ENCODE measurements at places on chromosomes 4 and X.

DNA sequence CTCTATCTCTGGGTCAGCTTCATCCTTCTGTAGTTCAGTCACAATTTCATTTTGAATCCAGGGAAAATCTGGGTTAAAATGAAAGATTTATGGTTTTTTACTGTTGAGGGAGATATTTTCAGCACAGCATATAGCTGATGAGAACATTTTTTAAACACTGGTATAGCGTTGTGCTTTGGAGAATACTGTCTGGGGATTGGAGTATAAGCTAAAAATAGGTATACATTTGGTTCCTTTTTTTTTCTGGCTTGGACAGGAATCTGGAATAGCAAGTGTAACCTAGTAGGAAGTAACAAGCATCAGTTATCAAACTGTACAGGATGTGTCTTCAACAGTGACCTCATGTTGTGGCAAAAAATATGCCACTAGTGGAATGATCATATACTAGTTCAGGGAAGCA lies 149.1 kb downstream of the GRXCR1 start:
- no peak overlapping the region for H3K4me3 ChIP-seq
- H3K27ac ChIP-seq = no peak overlapping the region
- no peaks in the 10 kb centered on the region for H3K36me3 ChIP-seq
- no peaks in the 10 kb centered on the region for H3K4me1 ChIP-seq
- H3K27me3 ChIP-seq = no peaks in the 10 kb centered on the region

DNA sequence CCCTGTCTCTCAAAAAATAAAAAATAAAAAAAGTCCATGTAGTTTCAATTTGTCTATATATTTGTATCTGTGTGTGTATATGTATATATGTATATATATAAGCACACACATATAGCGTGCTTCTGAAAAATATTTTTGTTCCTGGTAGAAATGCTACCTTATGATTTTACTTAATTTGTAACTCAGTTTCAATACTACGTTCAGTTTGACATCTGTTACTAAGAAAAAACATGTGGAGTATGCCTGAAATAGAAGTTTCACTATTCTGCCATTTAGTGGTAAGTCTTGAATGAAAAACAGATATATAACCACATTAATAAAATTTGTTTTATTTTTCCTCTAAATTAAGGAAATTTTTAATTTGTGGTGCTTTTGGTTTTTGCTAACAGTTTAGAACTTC lies 14.2 kb downstream of the FSTL5 start:
- H3K27me3 ChIP-seq = no peaks in the 10 kb centered on the region
- no peak overlapping the region for H3K4me3 ChIP-seq

- no peaks in the 10 kb centered on the region for H3K27me3 ChIP-seq
- H3K36me3 ChIP-seq = no peaks in the 10 kb centered on the region
- no peak for DNase-seq
- H3K4me1 ChIP-seq = no peaks in the 10 kb centered on the region
These were observed 24.1 kb downstream of the ETDA start for GRCh38 chrX:135275973-135276372.

- no peak overlapping the region for H3K4me3 ChIP-seq
- no peak for DNase-seq
- H3K4me1 ChIP-seq = no peaks in the 10 kb centered on the region
- H3K27ac ChIP-seq = no peak overlapping the region
- no peaks in the 10 kb centered on the region for H3K36me3 ChIP-seq
These were observed 27.4 kb downstream of the GBA3 start for GRCh38 chr4:22720091-22720490.

- H3K27me3 ChIP-seq = no peaks in the 10 kb centered on the region
- H3K27ac ChIP-seq = no peak overlapping the region
- H3K4me1 ChIP-seq = peaks cover 4% of the 10 kb centered on the region
- no peak for DNase-seq
- no peak overlapping the region for H3K4me3 ChIP-seq
- H3K36me3 ChIP-seq = no peaks in the 10 kb centered on the region
These were observed 230.7 kb downstream of the NR3C2 start for GRCh38 chr4:148211533-148211932.

GRCh38 chr4:138310498-138310897 lies 68.3 kb upstream of the SLC7A11 start:
- no peaks in the 10 kb centered on the region for H3K27me3 ChIP-seq
- no peak overlapping the region for H3K27ac ChIP-seq
- DNase-seq = no peak
- H3K4me1 ChIP-seq = no peaks in the 10 kb centered on the region
- no peak overlapping the region for H3K4me3 ChIP-seq

GRCh38 chr4:127856813-127857447 lies 23.8 kb upstream of the PLK4 start:
- no peak overlapping the region for H3K4me3 ChIP-seq
- H3K27ac ChIP-seq = no peak overlapping the region
- DNase-seq = no peak
- H3K4me1 ChIP-seq = no peaks in the 10 kb centered on the region
- H3K27me3 ChIP-seq = no peaks in the 10 kb centered on the region
- H3K36me3 ChIP-seq = no peaks in the 10 kb centered on the region

DNA sequence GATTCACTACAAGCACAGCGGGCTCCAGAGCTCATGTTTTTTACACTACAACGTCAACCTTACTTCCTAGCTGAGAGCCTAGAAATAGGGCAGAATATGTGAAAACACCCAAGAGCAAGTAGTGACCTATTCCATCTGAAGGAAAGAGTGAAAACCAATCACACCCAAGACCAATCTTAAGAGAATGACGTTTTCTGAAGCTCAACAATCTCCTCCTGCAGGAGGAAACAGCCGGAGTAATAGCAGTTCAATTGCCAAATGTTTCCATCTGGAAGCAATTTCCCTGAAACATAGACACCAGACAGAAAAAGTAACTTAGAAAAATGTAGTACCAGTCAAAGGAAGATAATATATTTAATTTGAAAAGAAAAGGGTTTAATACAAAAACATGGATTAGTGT lies 142.4 kb downstream of the ANXA5 start:
- no peak overlapping the region for H3K27ac ChIP-seq
- DNase-seq = no peak
- no peaks in the 10 kb centered on the region for H3K36me3 ChIP-seq
- no peak overlapping the region for H3K4me3 ChIP-seq
- H3K27me3 ChIP-seq = peaks cover 6% of the 10 kb centered on the region
- no peaks in the 10 kb centered on the region for H3K4me1 ChIP-seq

- no peaks in the 10 kb centered on the region for H3K27me3 ChIP-seq
- peak overlapping the region; percentile 15 for H3K27ac ChIP-seq
- DNase-seq = peak; percentile 16
These were observed 38.8 kb downstream of the SEPTIN6 start for GRCh38 chrX:119654112-119654531.

- no peaks in the 10 kb centered on the region for H3K27me3 ChIP-seq
- H3K4me3 ChIP-seq = no peak overlapping the region
- no peaks in the 10 kb centered on the region for H3K4me1 ChIP-seq
These were observed 64.8 kb upstream of the CXXC4 start for GRCh38 chr4:104559502-104559901.

GRCh38 chrX:138946926-138947325 lies 235.4 kb upstream of the FGF13 start:
- no peaks in the 10 kb centered on the region for H3K4me1 ChIP-seq
- no peaks in the 10 kb centered on the region for H3K27me3 ChIP-seq

GRCh38 chr4:107631560-107631959 lies 88.5 kb downstream of the PAPSS1 start:
- H3K36me3 ChIP-seq = peaks cover 6% of the 10 kb centered on the region
- no peaks in the 10 kb centered on the region for H3K27me3 ChIP-seq
- H3K4me1 ChIP-seq = no peaks in the 10 kb centered on the region
- H3K4me3 ChIP-seq = no peak overlapping the region

GRCh38 chrX:50161127-50161526 lies 39.7 kb downstream of the AKAP4 start:
- no peak for DNase-seq
- no peaks in the 10 kb centered on the region for H3K4me1 ChIP-seq
- no peak overlapping the region for H3K27ac ChIP-seq

DNA sequence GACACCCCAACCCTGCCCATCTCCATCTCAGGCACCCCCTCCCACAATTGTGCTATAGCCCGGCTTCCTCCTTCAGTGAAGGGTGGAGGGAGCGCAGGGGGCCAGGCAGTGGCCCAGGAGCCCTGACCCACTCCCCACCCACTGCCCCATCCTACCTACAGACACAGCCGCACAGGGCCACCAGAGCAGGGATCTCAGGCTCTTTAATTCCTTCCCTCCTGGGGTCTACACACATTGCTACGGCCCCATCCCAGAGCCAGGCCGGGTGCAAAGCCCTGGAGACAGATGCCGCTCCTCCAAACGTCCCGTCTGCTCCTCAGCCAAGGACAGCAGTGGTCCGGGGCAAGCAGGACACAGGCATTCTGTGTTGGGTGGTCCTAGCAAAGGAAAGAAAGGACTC lies 12.8 kb upstream of the DUSP9 start:
- no peak for DNase-seq
- no peak overlapping the region for H3K27ac ChIP-seq
- H3K4me3 ChIP-seq = no peak overlapping the region
- no peaks in the 10 kb centered on the region for H3K4me1 ChIP-seq
- H3K36me3 ChIP-seq = no peaks in the 10 kb centered on the region
- no peaks in the 10 kb centered on the region for H3K27me3 ChIP-seq

DNA sequence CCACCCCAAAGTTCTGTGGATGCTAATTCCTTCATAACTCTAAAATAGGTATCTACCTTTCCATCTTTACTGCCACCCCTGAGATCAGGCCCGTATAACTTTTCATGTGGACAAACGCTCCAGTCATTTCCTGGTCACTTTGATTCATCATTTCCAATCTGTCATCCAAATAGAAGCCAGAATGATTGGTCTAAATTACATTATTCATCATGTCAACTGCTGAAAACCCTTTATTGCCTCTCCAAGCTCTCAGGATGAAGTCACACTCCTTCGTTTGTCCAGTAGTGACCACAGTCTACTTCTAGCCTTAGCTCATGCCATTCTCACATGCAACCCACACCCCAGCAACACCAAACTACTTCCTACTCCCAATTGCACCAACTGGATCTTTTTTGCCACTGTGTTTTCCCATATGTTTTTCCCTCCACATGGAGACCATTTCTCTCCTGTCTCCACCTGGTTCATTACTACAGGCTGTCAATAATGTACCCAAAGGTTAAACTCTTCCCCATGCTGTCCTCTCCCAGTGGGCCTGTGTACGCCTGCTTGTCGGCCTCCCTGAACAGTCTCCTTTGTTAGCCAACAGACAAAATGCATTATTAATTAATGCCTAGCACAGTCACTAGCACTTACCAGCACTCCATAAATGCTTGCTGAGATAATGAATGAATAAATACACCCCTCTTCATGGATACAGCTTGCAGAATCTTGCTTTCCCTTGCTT lies 382.6 kb upstream of the NOCT start:
- no peak overlapping the region for H3K4me3 ChIP-seq
- no peaks in the 10 kb centered on the region for H3K4me1 ChIP-seq
- H3K27me3 ChIP-seq = no peaks in the 10 kb centered on the region
- DNase-seq = no peak
- no peaks in the 10 kb centered on the region for H3K36me3 ChIP-seq
- H3K27ac ChIP-seq = no peak overlapping the region

DNA sequence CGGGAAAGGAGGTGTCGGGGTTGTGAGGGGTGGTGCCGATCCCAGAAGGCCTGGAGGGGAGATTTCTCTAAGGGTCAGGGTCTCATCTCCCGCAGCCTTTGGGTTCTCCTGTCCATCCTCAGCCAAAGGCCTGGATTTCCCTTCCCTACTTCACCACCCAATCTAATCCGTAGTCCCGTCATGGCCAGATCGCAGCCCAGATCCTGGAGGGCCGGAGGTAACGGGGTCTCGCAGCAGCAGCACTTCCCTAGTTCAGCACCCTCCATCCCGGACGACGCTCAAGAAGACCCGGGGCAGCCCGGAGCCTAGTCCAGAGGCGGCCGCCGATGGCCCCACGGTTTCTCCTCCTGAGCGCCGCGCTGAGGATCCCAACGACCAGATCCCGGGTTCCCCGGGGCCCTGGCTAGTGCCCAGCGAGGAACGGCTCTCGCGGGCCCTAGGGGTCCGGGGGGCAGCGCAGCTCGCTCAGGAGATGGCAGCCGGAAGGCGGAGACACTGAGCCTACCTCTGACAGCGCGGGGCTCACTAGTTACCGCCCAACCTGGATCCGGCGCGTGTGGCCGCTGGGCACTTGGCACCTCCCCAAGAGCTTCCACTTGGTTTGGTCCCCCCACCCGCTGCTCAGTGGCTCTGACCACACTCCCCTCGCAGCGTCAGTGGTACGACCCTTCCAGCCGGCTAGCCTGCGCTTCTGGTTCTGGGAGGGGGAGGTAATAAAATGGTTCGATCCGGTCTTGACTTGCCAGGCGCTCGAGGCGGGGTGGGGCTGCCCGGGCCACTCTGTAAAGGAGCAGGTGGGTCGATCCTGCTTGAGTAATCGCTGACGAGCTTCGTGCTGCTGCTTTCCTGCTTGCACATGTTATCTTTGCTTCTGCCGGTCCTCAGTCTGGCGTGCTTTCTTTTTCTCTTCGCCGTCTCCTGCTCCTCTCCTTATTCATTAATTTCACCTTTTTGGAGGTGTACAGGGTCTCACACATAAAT lies 3.6 kb downstream of the MAGIX start:
- H3K36me3 ChIP-seq = no peaks in the 10 kb centered on the region
- peak; percentile 69 for DNase-seq
- no peaks in the 10 kb centered on the region for H3K27me3 ChIP-seq
- H3K27ac ChIP-seq = peak overlapping the region; percentile 78

GRCh38 chr4:19694812-19695211 lies 556.9 kb upstream of the SLIT2 start:
- DNase-seq = no peak
- no peaks in the 10 kb centered on the region for H3K27me3 ChIP-seq
- H3K4me1 ChIP-seq = no peaks in the 10 kb centered on the region
- no peaks in the 10 kb centered on the region for H3K36me3 ChIP-seq
- H3K4me3 ChIP-seq = no peak overlapping the region
- H3K27ac ChIP-seq = no peak overlapping the region

GRCh38 chrX:111506826-111507225 lies 4.6 kb upstream of the SERTM2 start:
- no peaks in the 10 kb centered on the region for H3K4me1 ChIP-seq
- H3K27me3 ChIP-seq = peaks cover 4% of the 10 kb centered on the region
- H3K27ac ChIP-seq = no peak overlapping the region
- H3K4me3 ChIP-seq = no peak overlapping the region
- DNase-seq = no peak
